Endodermal cell (in vitro differentiated cells): ENCODE measurements at places on chromosomes 11 and 22. TPM values are rescaled to one million over a fixed set of nuclear protein-coding genes. Genes with fewer than 3 reads are reported as not detected.

Gene HIC2
- total RNA-seq = 35.4 to 42.5 TPM (median 38.5 TPM) in 3 replicates

Gene PATE2
- total RNA-seq = 0.23 and 0.79 TPM in 2 replicates

Gene CEND1
- not detected in 3 replicates for total RNA-seq

Gene GRAP2
- 0.84 and 0.92 TPM in 2 replicates for total RNA-seq

Gene OR6A2
- total RNA-seq = 0.09 to 0.21 TPM (median 0.16 TPM) in 3 replicates

Gene AMPD3
- total RNA-seq = 5.2 and 7.1 TPM in 2 replicates

Gene FOLH1
- 0.20 and 0.35 TPM in 2 replicates for total RNA-seq

Gene OR4A16
- not detected in 3 replicates for total RNA-seq

Gene MMP11
- total RNA-seq = 8.5 and 9.7 TPM in 2 replicates

Gene GUCY1A2
- total RNA-seq = 3.3 to 6.5 TPM (median 5.3 TPM) in 3 replicates

Gene TRIM51
- not detected in 3 replicates for total RNA-seq
